ENCODE measurements at places on chromosomes 5 and 9.
A peak's percentile ranks its signal among the peaks of the same experiment; 100 is the strongest.

GRCh38 chr9:78871086-78871451 is 574.1 kb downstream of the PSAT1 start:
- no peak for DNase-seq

- DNase-seq = no peak
Observed at GRCh38 chr9:26658476-26658875, 234.1 kb downstream of the CAAP1 start.

- DNase-seq = no peak
Observed at GRCh38 chr9:73121375-73121935, 30.2 kb upstream of the ANXA1 start.

GRCh38 chr9:124054582-124055227 is 43.1 kb downstream of the LHX2 start:
- peak; percentile 35 for DNase-seq

GRCh38 chr5:91875196-91875779 is 492.2 kb upstream of the ARRDC3 start:
- DNase-seq = no peak
